ENCODE measurements at places on chromosomes 16 and 17.
A peak's percentile ranks its signal among the peaks of the same experiment; 100 is the strongest.

- no peak for DNase-seq
Observed at GRCh38 chr17:41419716-41420115, 4.7 kb downstream of the KRT37 start.

DNA sequence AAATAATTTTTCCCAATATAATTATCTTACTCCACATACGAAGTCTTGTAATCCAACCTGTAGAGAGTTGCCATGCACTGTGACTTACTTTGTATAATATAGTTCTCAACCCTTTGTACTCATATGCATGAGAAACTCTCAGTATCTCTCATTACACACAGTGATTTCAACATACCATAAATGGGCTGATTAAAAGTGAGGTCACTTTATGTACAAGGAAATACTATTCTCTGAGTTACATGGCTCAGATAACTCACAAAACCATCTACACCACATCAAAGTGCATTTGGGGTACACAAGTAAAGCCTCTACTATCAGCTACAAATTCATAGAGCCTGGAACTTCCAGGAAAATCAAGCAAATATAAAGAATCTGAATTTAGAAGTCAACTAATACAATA is 27.9 kb downstream of the SLFN12 start:
- DNase-seq = no peak

- DNase-seq = no peak
Observed at GRCh38 chr17:20263595-20263994, 203.7 kb downstream of the LGALS9B start.

DNA sequence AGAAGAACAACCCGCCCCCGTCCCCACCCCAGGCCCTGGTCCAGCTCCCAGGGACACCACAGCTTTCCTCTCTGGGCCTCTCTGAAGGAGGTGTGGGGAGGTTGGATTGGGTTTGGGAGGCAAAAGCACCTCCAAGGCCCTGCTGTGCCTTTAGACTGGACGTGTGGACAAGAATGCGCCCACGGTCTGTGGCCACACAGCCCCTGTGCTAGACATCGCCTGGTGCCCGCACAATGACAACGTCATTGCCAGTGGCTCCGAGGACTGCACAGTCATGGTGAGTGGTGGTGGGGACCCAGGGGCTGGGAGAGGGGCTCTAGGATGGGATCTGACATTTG is 3.0 kb downstream of the CORO1A start:
- DNase-seq = no peak

- no peak for DNase-seq
Observed at GRCh38 chr17:41352597-41353366, 2.2 kb upstream of the KRT33A start.

GRCh38 chr16:79175286-79176057 is 425.1 kb downstream of the MAF start:
- DNase-seq = no peak

- peak; percentile 77 for DNase-seq
Observed at GRCh38 chr17:61837175-61838051, 25.9 kb downstream of the BRIP1 start.

DNA sequence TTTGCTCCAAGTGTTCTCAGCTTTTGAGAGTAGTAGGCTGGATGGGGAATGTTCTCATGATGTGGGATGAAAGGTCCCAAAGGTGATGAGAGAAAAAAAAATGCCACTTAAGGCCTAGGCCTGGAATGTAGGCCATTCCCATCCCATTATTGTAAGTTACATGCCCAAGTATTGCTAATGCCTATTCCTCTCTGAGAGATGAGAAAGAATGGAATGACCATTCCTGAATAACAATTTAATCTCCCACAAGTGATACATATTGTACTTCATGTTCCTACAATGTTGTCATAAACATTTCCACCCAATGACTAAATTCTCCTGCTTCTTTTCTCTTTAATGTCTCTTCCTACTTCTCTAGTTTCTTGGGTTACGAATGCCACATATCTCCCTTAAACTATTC is 102.8 kb upstream of the KCNJ16 start:
- DNase-seq = no peak

DNA sequence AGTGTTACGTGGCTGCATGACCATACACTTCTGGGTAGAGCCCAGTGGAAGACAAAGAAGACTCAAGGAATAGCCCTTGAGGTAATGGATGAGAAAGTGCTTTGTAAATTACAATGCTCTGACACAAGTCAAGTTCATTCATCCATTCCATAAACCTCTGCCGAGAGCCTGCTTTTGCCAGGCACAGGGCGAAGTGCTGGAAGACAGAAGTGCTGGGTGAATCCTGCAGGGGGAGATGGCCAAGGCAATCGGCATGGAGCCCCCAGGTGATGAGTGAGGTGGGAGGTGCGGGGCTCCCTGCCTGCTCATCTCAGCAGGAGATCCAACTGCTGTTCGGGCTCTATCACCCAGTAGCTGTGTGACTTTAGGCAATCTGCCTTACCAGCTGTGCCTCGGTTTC is 2.8 kb upstream of the SOCS3 start:
- peak; percentile 47 for DNase-seq

GRCh38 chr17:11928436-11928835 is 68.8 kb downstream of the ZNF18 start:
- DNase-seq = no peak
